ENCODE measurements at places on chromosomes 6 and 20. TPM values are rescaled to one million over a fixed set of nuclear protein-coding genes. Genes with fewer than 3 reads are reported as not detected.

SPATS1 gene
- total RNA-seq = not detected

DNA sequence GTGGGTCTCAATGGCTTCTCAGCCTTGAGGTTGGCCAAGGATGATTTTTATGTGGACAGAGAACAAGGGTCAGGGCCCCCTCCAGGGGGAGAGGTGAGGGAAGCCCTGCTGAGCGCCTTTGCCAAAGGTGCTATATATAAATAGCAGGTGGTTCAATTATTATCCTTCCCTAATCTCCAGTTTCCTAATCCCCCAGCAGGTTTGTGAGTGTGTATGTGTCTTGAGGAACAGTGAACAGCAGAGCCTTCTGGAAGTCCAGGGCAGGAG lies 3.2 kb upstream of the SIRPA start:
- H3K27me3 ChIP-seq = peaks cover 38% of the 10 kb centered on the region
- H3K27ac ChIP-seq = no peak overlapping the region
- H3K4me3 ChIP-seq = no peak overlapping the region
- DNase-seq = no peak
- no peaks in the 10 kb centered on the region for H3K4me1 ChIP-seq

PLCB1 gene
- 3.6 TPM for total RNA-seq

PAK5 gene
- total RNA-seq = not detected

GRCh38 chr6:143135325-143135724 lies 74.6 kb downstream of the AIG1 start:
- peak overlapping the region; percentile 89 for H3K27ac ChIP-seq
- H3K36me3 ChIP-seq = peaks cover 57% of the 10 kb centered on the region
- no peak for DNase-seq
- H3K4me1 ChIP-seq = peaks cover 44% of the 10 kb centered on the region
- H3K4me3 ChIP-seq = no peak overlapping the region
- H3K27me3 ChIP-seq = no peaks in the 10 kb centered on the region

SLCO4A1 gene
- 68.4 TPM for total RNA-seq

DNA sequence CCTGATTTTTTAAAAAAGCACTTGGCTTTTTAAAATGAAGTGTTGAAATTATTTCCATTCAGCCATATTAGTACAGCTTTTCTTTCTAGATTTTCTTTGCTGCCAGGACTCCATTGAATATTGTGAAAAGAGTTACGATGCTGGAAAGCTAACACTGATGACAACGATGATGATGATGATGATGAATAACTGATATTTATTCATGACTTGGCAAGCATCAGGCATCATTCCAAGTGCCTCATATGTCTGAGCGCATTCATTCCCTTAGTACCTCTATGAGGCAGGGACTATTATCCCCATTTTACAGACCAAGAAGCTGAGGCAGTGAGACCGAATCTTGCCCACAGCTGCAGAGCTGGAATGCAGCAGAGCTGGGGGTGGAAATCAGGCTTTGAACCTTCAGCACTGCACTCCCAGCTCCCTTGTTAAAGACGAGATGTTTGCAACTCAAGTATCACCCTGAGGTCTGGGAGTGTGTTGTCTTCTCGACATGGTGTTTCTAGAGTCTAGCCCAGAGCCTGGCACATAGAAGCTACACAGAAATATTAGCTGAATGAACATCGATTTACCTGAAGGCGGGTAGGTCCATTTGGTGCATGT lies 85.5 kb upstream of the FRMD1 start:
- no peaks in the 10 kb centered on the region for H3K36me3 ChIP-seq
- no peak overlapping the region for H3K4me3 ChIP-seq
- H3K4me1 ChIP-seq = no peaks in the 10 kb centered on the region
- H3K27ac ChIP-seq = no peak overlapping the region
- DNase-seq = no peak
- H3K27me3 ChIP-seq = no peaks in the 10 kb centered on the region

SLC22A3 gene
- not detected for total RNA-seq

BANF2 gene
- not detected for total RNA-seq

- peak; percentile 99 for DNase-seq
- H3K27ac ChIP-seq = peak overlapping the region; percentile 98
- peaks cover 4% of the 10 kb centered on the region for H3K4me1 ChIP-seq
- peak overlapping the region; percentile 84 for H3K4me3 ChIP-seq
Observed at GRCh38 chr6:29649701-29650673, 6.9 kb upstream of the MOG start.

- no peaks in the 10 kb centered on the region for H3K36me3 ChIP-seq
- H3K4me1 ChIP-seq = no peaks in the 10 kb centered on the region
- H3K27me3 ChIP-seq = no peaks in the 10 kb centered on the region
- H3K27ac ChIP-seq = no peak overlapping the region
- H3K4me3 ChIP-seq = no peak overlapping the region
Observed at GRCh38 chr6:168385858-168386735, 54.9 kb upstream of the SMOC2 start.

DNA sequence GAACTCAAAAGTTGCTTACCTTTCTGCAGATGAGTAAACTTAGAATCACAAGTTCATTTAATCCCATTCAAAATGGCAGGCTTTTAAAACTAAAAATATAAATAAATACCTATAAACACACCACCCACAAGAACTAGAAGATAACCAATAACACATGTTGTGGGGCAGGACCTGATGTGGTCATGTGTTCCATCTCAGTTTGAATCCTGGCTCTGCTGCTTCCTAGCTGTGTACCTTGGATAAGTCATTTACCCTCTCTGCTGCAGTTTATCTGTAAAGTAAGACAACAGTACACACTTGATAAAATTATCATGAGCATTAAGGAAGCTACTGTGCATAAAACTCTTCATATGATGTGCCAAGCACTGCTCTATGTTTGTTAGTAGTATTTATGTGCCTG lies 22.0 kb downstream of the TRIM27 start:
- H3K4me3 ChIP-seq = no peak overlapping the region
- DNase-seq = no peak
- peaks cover 5% of the 10 kb centered on the region for H3K4me1 ChIP-seq
- no peak overlapping the region for H3K27ac ChIP-seq

- H3K4me1 ChIP-seq = peaks cover 84% of the 10 kb centered on the region
- no peak overlapping the region for H3K4me3 ChIP-seq
- no peaks in the 10 kb centered on the region for H3K27me3 ChIP-seq
- DNase-seq = no peak
Observed at GRCh38 chr6:156850353-156850752, 73.2 kb downstream of the ARID1B start.

DNA sequence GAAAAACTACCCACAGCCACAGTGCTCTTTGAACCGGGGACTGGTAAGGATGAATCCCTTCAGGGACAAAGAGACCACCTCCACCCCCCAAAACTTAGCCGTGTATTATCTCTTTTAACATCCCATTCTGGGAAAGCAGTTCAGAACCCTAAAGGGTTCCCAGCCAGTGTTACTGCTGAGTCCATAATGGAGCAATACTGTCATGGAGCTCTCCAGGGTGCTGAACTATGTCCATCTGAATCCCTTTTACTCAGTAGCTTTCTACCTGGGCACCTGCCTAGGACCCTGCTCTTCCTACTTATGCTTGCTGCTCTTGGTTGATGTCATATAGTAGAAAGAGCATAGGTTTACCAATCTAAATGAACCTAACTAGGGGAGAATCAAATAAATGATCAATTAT lies 22.3 kb upstream of the SAYSD1 start:
- no peaks in the 10 kb centered on the region for H3K4me1 ChIP-seq
- no peak overlapping the region for H3K27ac ChIP-seq
- DNase-seq = peak; percentile 61
- H3K4me3 ChIP-seq = no peak overlapping the region
- H3K27me3 ChIP-seq = peaks cover 9% of the 10 kb centered on the region

DNA sequence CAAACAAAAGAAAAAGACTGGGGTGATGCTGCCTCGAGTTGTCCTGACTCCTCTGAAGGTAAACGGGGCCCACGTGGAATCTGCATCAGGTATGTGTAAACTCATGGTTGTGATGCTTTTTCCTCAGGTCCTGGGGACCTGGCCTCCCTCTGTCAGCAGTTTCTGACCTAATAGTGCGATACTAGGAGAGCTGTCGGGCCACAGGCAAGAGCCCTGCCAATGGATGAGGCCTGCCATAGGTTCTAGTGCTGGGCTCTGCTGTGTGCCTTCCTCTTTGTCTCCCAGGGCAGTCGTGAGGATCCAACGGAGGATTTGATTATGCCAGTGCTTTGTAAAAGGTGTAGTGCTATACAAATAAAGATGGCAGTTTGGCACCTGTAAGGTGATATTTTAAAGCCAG lies 71.2 kb downstream of the ASXL1 start:
- no peak overlapping the region for H3K4me3 ChIP-seq
- H3K27me3 ChIP-seq = no peaks in the 10 kb centered on the region
- H3K4me1 ChIP-seq = peaks cover 2% of the 10 kb centered on the region
- peaks cover 66% of the 10 kb centered on the region for H3K36me3 ChIP-seq
- no peak for DNase-seq
- H3K27ac ChIP-seq = no peak overlapping the region

DNA sequence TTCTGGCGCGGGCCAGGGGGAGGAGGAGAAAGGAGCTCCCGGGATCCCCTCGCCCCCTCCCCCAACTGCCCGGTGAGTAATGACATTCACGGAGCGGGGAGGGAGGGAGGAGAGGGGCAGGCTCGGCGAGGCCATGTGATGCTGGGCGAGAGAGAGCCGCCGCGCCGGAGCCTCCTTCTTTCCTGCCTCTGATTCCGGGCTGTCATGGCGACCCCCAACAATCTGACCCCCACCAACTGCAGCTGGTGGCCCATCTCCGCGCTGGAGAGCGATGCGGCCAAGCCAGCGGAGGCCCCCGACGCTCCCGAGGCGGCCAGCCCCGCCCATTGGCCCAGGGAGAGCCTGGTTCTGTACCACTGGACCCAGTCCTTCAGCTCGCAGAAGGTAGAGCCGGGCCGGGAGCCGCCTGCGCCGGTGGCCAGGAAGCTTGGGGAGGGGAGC lies at the start of gene GDAP1L1:
GDAP1L1 (plus strand) TSS at position 178 of the 441 bp plus-strand sequence; CDS start at position 205, 27 bp downstream.
- H3K4me1 ChIP-seq = peaks cover 6% of the 10 kb centered on the region
- H3K27me3 ChIP-seq = peaks cover 14% of the 10 kb centered on the region
- H3K27ac ChIP-seq = no peak within 1 kb of the TSS
- no peaks in the 10 kb centered on the region for H3K36me3 ChIP-seq
- no peak for DNase-seq

PRKN gene
- total RNA-seq = 1.4 TPM

RAMACL gene
- total RNA-seq = not detected

DNA sequence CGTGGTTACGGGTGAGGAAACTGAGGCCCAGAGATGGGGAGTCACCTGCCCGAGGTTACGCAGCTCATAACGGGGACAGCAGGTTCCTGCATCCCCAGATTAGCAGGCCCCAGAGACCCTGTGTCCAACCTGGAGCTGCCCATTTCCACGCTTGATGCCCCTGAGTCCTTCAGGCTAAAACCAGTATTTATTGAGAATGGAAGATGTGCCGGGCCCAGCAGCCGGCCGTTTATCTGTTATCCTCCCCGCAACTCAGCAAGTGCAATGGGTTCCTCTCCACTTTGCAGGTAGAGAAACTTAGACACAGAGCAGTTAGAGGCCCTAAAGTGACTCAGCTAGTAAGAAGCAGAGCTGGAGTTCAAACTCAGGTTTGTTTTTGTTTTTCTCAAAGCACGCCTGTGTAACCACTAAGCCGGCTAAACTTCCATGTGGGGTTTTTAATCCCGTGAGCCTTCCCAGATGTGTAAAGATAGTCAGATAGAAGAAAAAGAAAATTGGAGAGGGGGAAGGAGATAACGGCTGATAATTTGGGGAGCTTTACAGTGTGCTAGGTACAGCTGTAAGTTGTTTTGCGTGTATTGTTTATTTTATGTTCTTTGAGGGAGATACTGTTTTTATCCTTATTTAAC lies 775 bp downstream of the PFDN4 start:
- H3K4me1 ChIP-seq = peaks cover 37% of the 10 kb centered on the region
- peaks cover 9% of the 10 kb centered on the region for H3K36me3 ChIP-seq
- DNase-seq = peak; percentile 34
- no peaks in the 10 kb centered on the region for H3K27me3 ChIP-seq
- peak overlapping the region; percentile 83 for H3K4me3 ChIP-seq

- no peak overlapping the region for H3K4me3 ChIP-seq
- H3K36me3 ChIP-seq = no peaks in the 10 kb centered on the region
- no peak overlapping the region for H3K27ac ChIP-seq
- no peaks in the 10 kb centered on the region for H3K27me3 ChIP-seq
- peaks cover 10% of the 10 kb centered on the region for H3K4me1 ChIP-seq
Observed at GRCh38 chr6:134630508-134631121, 312.7 kb upstream of the SGK1 start.

MYLK2 gene
- total RNA-seq = 0.13 TPM

GABRR1 gene
- not detected for total RNA-seq

GRCh38 chr6:92608751-92609150 lies 810.6 kb downstream of the EPHA7 start:
- no peaks in the 10 kb centered on the region for H3K4me1 ChIP-seq
- DNase-seq = no peak
- no peak overlapping the region for H3K4me3 ChIP-seq
- H3K36me3 ChIP-seq = no peaks in the 10 kb centered on the region
- H3K27me3 ChIP-seq = no peaks in the 10 kb centered on the region
- no peak overlapping the region for H3K27ac ChIP-seq

DNA sequence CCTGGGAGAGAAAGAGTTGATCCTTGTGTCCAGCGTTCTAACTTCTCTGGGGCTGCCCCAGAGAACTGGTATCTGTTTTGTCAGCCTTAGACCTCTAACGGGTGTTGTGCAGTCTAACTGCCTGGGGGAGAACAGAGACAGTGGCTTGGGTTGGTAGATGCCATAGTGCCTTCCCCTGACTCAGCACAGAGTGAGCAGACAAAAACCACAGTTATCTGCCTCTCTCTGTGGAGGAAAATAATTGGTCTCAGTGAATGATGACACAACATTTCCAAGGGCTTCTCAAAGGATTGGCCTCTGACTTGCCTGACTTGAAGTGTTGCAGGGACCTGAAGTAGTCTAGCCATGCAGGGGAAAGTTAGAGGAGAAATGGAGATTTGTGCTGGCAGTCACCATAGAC lies 226.2 kb upstream of the MAN1A1 start:
- H3K27ac ChIP-seq = no peak overlapping the region
- DNase-seq = no peak
- H3K27me3 ChIP-seq = peaks cover 1% of the 10 kb centered on the region
- H3K4me3 ChIP-seq = no peak overlapping the region
- H3K4me1 ChIP-seq = no peaks in the 10 kb centered on the region
- peaks cover 2% of the 10 kb centered on the region for H3K36me3 ChIP-seq

- H3K27ac ChIP-seq = no peak overlapping the region
- H3K36me3 ChIP-seq = no peaks in the 10 kb centered on the region
- peaks cover 23% of the 10 kb centered on the region for H3K27me3 ChIP-seq
- H3K4me1 ChIP-seq = no peaks in the 10 kb centered on the region
- no peak overlapping the region for H3K4me3 ChIP-seq
Observed at GRCh38 chr20:38315290-38315966, 11.5 kb downstream of the BPI start.

DNA sequence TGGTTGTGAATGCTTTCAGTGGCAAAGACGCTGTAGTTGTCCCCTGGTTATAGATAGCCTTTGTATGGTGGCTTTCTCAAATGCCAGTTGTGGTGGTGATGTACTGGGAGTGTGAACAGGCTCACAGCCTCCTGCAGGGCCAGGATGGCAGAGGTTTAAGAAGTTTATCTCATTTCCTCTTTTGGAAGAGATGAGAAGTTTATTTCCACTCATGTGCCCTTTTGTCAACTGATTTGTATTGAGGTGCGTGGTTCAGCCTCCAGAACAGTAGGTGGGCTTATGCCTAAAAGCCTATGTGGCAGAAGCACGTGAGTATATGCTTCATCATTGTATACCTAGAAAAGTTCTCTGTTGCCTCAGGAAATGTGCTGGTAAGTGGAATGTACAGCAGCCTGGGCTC lies 13.7 kb upstream of the ZFP57 start:
- peaks cover 1% of the 10 kb centered on the region for H3K36me3 ChIP-seq
- H3K4me3 ChIP-seq = no peak overlapping the region
- DNase-seq = no peak
- no peaks in the 10 kb centered on the region for H3K4me1 ChIP-seq

ARHGAP18 gene
- total RNA-seq = 8.2 TPM
